Cardiac ventricle fibroblast (primary cell): ENCODE measurements at places on chromosomes 11 and 22. TPM values are rescaled to one million over a fixed set of nuclear protein-coding genes. Genes with fewer than 3 reads are reported as not detected.

Gene CAPRIN1
- 172 and 179 TPM in 2 replicates for total RNA-seq

Gene MAPK8IP2
- 0.24 and 0.50 TPM in 2 replicates for total RNA-seq

Gene SYCE3
- 3.5 TPM in 1 of 2 replicates, not detected in the other for total RNA-seq

Gene OPCML
- not detected in 2 replicates for total RNA-seq

Gene PPARA
- 9.8 and 20.0 TPM in 2 replicates for total RNA-seq

Gene SGSM1
- 0.05 and 0.06 TPM in 2 replicates for total RNA-seq

Gene SPON1
- total RNA-seq, result 109 and 117 TPM in 2 replicates

Gene CCDC116
- 0.19 and 0.34 TPM in 2 replicates for total RNA-seq

Gene RAB39A
- not detected in 2 replicates for total RNA-seq
